ENCODE measurements at places on chromosomes 1 and 21. TPM values are rescaled to one million over a fixed set of nuclear protein-coding genes. Genes with fewer than 3 reads are reported as not detected.

Gene FCRL3
- not detected for total RNA-seq

Gene CD84
- not detected for total RNA-seq

- no peaks in the 10 kb centered on the region for H3K36me3 ChIP-seq
- no peak overlapping the region for H3K27ac ChIP-seq
- H3K27me3 ChIP-seq: no peaks in the 10 kb centered on the region
Measured at GRCh38 chr1:159704481-159704880, 9.9 kb downstream of the CRP start.

DNA sequence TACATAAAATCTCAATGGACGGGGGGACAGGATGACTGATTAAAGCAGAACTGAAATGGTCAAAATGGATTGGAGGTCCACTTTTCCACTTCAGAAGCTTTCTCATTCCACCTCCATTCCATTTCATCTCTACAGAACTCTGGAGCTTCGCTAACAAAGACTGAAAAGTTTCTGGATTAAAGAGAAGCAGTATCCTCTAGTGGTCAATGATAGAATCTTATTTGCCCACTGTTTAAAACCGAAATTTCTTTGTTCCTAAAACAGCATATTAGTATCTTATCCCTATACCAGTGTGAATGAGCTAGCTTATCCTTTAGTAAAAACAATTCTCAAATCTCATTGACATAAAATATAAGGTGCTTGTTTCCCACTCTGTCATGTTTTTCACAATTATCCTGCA, 890.6 kb downstream of the KCNT2 start:
- no peak overlapping the region for H3K4me3 ChIP-seq
- no peak overlapping the region for H3K27ac ChIP-seq
- H3K27me3 ChIP-seq: no peaks in the 10 kb centered on the region

- H3K27ac ChIP-seq: no peak overlapping the region
- no peaks in the 10 kb centered on the region for H3K36me3 ChIP-seq
- H3K4me1 ChIP-seq: no peaks in the 10 kb centered on the region
- DNase-seq: no peak
Measured at GRCh38 chr21:23986987-23987386, 1620.3 kb downstream of the MRPL39 start.

DNA sequence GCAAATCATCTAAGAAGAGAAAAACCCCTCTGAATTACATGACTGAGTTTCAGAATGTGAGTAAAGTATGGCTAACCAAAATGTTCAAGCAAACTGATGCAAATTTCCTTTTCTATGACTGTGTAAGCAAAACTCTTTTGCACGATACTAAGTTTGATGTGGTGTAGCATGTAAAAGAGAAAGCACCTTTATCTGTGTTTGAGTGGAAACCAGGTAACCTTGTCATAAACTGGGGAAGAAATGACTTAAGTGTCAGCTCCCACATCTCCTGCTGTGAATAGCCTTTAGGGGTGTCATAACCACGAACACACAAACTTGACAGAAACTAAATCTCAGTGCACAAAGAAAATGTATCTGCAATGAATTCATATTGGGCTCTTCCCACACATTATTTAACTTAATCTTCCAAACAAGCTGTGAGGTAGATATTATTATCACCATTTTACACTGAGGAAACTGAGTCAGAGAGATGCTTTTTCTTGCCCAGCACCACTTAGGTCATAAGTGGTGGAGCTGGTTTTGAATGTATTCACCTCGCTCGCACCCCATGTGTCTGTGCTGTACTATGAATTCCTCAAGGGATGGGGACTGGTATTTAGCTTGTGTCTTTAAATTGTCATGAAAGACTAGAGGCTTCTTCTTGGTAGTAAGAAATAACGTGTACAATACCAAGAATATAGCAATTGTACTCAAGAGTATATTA, 32.9 kb upstream of the IL12RB2 start:
- no peak for DNase-seq
- no peak overlapping the region for H3K4me3 ChIP-seq
- no peak overlapping the region for H3K27ac ChIP-seq
- H3K27me3 ChIP-seq: no peaks in the 10 kb centered on the region
- no peaks in the 10 kb centered on the region for H3K36me3 ChIP-seq

DNA sequence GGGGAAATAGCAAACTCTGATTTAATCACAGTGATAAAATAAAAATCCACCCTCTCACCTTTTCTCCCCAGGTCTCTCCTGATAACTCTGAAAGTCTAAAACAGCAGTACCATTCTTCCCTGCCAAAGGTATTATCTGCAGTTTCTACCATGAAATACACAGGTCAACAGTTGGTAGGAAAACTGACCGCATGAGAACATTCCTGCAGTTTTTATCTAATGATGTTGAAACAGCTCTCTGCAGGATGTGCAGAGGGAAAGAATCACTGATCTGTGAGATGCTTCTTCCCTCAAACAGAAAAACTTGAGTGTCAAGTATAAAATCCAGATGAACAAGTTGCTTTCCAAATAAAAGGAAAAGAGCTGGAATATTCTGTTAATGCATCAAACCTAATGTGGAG, 39.1 kb downstream of the KCNJ6 start:
- no peaks in the 10 kb centered on the region for H3K36me3 ChIP-seq
- no peak overlapping the region for H3K4me3 ChIP-seq
- peaks cover 16% of the 10 kb centered on the region for H3K27me3 ChIP-seq
- H3K4me1 ChIP-seq: no peaks in the 10 kb centered on the region
- H3K27ac ChIP-seq: no peak overlapping the region
- no peak for DNase-seq
